ENCODE measurements at places on chromosomes 6 and 20. TPM values are rescaled to one million over a fixed set of nuclear protein-coding genes. Genes with fewer than 3 reads are reported as not detected.

Gene VSTM2L
- 1.4 TPM for total RNA-seq

Gene KCNG1
- total RNA-seq = 6.2 TPM

Gene RFX6
- not detected for total RNA-seq

Gene CST3
- 209 TPM for total RNA-seq

- peak; percentile 44 for DNase-seq
These were observed 26.4 kb downstream of the FRK start for GRCh38 chr6:116034327-116034726.

GRCh38 chr20:15236812-15237211, 899.4 kb upstream of the FLRT3 start:
- DNase-seq = peak; percentile 54

DNA sequence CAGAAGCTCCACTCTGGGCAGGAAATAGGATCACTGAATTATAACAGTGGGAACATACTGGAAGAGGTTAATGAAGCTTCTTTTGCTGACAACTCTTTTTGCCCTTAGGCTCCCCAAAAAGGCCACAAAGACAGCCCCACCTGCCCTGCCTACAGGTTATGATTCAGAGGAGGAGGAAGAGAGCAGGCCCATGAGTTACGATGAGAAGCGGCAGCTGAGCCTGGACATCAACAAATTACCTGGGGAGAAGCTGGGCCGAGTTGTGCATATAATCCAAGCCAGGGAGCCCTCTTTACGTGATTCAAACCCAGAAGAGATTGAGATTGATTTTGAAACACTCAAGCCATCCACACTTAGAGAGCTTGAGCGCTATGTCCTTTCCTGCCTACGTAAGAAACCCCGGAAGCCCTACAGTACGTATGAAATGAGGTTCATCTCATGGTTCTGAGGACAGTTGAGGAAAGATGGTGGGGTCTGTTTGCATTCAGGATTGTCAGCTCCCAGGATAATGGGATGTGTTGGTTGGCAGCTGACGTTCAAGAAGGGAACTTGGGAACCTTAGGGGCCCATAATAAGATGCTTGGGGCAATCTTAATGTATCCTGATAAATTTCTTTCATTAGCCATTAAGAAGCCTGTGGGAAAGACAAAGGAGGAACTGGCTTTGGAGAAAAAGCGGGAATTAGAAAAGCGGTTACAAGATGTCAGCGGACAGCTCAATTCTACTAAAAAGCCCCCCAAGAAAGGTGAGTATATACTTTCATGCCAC, 11.5 kb downstream of the BRD2 start:
- DNase-seq = no peak
